Cardiac fibroblast (primary cell): ENCODE measurements at places on chromosomes 4 and X.
A peak's percentile ranks its signal among the peaks of the same experiment; 100 is the strongest.

GRCh38 chrX:101787934-101788333 lies 128.3 kb upstream of the ARMCX2 start:
- DNase-seq: no peak

GRCh38 chr4:114180481-114180880 lies 201.0 kb upstream of the ARSJ start:
- DNase-seq: peak; percentile 68

- DNase-seq: no peak
Measured at GRCh38 chr4:183747931-183748670, 89.0 kb downstream of the TRAPPC11 start.

GRCh38 chr4:55352726-55353125 lies 6.7 kb downstream of the SRD5A3 start:
- no peak for DNase-seq

GRCh38 chr4:184413261-184414046 lies 60.9 kb downstream of the IRF2 start:
- no peak for DNase-seq

DNA sequence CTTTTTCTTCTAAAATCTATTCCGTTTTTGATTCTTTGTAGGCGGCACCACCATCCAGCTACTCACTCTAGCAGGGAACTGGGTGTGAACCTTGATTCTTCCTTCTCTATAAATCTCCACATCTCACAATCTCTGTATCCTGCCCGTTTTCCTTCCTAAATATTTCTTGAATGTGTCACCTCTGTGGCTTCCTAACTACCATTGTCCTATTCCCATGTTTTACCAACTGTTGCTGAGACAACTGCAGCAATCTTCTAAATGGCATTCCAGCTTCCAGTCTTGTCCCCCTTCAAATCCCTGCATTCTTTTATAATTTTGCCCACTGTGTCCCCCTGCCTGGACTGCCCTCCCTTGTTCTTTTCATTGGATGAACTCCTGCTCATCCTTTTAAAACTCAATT lies 641.3 kb downstream of the RPA4 start:
- DNase-seq: no peak

DNA sequence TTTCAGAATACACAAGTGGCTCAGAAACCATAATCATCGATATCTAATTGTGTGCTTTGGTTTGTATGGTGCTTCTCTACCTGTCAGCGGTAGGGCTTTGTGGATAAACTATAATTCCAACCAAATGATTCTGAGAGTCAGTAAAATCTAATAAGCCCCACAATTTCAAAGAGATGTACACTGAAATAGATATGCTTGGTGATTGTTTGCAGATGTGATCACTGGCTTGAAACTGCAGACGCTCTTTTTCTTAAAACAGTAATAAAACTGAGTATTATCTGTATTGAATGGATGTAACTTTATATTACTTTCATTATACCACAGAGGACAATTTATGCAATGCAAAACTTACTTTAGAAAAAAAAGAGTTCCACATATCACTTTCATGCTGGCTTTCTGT lies 198.8 kb upstream of the ANXA10 start:
- no peak for DNase-seq

- no peak for DNase-seq
Measured at GRCh38 chrX:123504630-123505270, 228.1 kb downstream of the THOC2 start.
